IPS-NIHi11 (cell line): ENCODE measurements at places on chromosomes 13 and 19.

DNA sequence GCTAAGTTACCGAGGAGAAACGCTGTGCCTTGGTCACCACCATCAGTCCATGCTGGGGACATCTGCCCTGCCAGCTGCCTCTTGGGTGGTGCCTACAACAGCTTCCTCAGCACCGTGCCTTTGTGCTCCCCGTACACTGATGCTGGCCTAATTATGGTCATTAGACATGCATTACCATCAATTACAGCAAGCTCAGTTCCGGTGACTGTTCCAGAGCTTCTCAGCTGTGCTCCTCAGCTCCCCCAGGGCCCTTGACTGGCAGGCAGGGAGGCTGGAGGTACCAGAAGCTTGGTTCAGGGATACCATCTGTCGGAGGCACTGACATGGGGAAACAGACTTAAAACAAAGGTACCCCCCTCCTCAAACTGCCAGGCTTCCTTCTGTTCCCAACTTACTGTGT is 40.2 kb downstream of the CILP2 start:
- DNase-seq = no peak

DNA sequence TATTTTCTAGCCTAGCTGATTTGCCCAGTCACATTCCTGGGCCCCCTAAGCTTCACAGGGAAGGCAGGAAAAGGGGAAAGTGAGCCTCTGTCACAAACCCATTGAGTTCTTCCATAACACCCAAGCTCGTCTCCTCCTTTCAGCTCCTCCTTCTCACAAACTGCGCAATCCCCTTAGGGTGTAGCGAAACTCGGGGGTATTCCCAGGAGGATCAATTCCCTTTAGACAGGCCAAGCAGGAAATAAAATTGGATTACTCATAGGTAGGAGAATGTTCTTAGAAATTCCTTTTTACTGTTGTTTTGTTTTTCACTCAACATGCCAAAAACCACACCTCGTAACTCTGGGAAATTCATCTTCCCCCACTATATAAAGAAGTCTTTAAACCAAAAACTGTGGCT is 139.3 kb downstream of the IRS2 start:
- DNase-seq = no peak

DNA sequence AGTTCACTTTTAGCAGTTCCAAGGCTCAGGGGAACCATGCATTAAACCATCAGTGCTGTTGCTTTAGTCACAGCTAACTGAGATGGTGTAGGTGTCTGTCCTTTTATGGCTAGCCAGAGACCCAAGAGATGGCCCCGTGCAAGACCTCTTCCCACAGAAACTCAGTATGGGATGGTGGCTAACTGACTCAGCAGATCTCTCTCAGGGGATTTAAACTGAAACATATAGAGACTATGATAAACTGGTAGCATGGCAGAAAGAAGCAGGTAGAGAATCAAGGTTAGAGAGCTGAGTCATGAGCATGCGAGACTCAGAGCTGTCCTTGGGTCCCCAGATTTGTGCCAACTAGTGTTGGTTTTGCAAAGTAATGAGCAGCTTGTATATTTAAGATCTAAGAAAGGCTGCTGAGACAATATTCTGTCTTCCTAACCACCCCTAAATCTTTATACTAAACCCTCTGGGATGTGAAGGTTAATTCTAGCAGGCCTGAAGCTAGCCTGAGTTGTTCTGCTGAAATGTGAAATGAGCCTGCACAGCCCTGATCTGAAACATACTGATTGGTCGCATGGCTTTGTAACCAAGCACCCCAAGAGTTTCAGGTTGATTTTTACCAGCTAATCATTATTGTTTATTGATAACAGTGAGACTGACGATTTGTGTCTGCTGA is 6.5 kb upstream of the SCEL start:
- no peak for DNase-seq

- DNase-seq = no peak
Observed at GRCh38 chr13:44354884-44355283, 18.7 kb upstream of the SERP2 start.

GRCh38 chr13:21701460-21701859 is 30.6 kb downstream of the FGF9 start:
- no peak for DNase-seq

DNA sequence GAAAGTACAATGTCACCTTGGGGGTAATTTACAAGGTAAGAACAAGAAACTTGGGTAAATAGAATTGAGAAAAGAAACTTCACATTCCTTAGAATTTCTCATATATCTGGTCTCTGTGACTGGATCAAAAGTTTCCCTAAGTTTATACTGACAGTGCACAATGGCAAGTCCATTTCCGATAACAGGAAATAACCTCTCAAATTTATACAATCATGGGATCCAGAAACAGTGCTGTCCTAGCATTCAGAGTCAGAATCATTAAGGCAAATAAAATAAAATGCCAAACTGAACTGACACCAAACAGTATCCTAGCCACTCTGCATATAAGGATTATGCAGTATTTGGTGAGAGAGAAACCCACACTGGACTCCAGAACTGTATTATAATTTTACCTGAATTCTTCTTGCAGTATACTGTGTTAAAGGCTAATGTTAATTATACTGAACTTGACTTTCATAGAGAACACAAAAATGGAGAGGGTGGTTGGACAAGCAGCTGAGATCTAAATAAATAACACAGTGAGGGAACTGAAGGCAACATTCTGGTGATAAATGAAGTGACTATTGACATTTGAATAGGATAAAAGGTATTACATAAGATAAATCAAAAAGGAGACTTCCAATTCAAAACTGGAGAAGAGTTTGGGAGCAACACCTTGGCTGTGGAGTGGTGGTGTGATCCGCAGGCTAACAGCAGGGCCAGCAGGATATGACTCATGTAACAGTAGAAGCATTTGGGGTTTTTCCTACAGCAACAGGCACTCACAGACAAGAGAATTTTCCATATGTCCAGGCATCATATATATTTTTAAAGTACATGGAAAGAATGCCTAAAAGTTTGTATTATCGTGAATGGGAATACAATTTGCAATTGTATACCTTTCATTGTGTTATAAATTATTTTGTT is 932.5 kb upstream of the MIR17HG start:
- peak; percentile 54 for DNase-seq

DNA sequence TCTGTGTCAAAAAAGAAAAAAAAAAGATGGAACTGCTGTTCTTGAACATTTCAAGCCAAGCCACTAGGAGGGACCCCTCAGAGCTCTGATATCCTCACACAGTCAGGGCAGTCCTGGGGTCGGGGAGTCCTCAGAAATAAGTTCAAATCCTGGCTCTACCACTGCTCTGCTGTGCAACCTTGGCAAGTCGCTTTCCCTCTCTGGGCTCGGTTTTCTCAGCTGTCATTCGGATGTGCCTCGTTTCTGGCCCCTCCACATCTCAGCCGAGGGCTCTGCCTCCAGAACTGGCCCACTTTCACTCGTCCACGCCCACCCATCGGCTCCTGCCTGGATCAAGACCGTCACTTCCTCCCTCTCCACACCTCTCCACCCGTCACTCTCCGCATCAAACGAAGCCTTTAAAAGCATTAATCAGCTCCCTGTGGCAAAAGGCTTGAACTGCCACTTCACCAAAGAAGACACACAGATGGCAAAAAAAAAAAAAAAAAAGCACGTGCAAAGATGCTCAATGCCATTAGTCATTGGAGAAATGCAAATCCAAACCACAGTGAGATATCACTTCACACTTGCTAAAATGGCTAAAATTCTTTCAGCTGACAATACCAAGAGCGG is 7.4 kb upstream of the ZNRF4 start:
- no peak for DNase-seq

DNA sequence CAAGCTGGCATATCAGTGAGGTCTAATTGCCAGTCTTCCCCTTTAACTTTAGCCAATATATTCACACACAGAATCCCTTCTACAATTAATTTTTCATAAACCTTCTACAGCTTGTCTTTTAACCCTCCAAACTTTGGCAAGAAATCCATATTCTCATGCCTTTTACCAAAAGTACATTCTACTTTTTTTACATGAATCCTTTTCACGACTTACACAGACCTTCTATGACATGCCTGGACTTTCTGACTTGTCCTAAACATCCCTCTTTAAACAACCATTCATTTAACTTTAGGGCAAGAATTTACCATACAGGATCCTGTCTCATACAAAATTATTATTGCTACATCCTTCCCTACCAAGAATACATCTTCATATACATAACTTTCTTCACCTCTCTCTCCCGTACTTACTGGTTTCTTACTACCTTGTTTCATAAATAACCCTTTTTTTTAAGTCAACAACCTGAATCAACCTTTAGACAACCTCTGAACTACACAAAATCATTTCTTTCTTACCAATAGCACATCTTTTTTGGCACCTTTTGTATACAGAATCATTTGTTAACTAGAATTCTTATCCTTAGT is 23.5 kb downstream of the ZNF544 start:
- no peak for DNase-seq

GRCh38 chr13:42549552-42549936 is 24.4 kb upstream of the TNFSF11 start:
- no peak for DNase-seq

- DNase-seq = no peak
Observed at GRCh38 chr19:45218426-45218825, 26.8 kb downstream of the EXOC3L2 start.

DNA sequence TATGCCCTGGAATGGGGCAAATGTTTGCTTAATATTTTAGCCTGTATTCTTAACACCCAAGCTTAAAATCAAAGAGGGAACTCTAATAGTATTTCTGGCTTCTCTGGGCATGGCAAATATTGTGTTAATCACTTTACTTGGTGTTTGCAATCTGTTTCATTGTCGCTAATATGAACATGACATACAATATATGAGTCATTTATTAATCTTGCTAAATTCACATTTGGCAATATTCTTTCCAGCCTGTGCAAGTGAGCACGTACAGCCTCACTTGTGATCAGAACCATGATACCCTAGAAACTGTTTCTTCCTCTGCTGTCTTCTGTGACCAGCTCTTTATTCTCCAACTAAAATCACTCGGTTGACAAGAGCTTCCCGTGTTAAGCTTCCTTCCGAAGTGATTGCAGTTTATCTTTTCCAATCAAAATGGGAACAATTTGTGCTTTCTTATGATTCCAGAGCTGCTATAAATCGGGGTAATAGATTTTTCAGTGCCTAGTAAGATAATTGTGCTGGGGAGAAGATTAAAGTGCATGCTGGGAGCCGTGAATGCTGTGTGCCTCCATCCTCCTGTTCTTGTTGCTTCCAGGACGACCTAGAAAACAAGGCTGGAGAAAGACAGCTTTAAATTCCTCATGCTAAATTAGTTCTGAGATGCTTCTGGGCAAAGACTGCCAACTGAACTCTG is 153.0 kb upstream of the TMTC4 start:
- no peak for DNase-seq

DNA sequence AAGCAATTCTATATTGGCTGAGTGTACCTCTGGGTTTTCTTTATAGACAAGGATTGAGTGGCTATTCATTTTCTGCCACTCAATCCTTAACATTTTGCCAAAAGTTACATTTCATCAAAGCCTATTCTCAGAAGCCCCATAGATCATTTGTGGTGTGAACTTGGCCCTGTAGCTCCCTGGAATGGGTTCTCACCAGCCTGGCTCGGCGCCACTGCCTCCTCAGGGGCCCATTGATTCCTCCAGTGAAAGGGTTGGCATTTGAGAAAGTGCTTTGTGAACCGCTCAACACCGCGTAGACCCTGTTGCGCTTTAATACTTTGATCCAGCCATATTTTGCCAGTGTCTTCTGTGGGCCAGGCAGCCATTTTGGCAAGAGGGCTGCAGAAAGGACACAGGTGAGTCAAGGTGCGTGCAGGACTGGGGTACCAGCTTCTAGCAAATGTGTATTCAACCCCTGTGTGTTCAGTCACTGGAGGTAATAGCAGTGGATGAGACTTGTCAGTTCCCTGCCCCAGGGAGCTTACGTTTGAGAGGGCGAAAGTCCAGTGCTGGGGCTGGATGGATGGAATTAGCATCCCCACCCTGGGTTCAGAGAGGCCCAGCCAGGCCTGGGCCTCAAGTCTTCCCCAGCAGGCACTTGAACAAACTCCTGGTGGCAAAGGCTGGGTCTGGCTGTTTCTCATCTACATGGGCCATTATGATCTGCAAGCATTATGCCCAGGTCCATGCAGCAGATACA is 3.8 kb downstream of the RAB8A start:
- DNase-seq = no peak

- DNase-seq = no peak
Observed at GRCh38 chr19:42443944-42444398, 1.2 kb upstream of the CXCL17 start.

GRCh38 chr13:51330791-51331190 is 8.7 kb upstream of the SERPINE3 start:
- DNase-seq = no peak

- no peak for DNase-seq
Observed at GRCh38 chr13:32472194-32472621, 44.3 kb upstream of the N4BP2L1 start.

DNA sequence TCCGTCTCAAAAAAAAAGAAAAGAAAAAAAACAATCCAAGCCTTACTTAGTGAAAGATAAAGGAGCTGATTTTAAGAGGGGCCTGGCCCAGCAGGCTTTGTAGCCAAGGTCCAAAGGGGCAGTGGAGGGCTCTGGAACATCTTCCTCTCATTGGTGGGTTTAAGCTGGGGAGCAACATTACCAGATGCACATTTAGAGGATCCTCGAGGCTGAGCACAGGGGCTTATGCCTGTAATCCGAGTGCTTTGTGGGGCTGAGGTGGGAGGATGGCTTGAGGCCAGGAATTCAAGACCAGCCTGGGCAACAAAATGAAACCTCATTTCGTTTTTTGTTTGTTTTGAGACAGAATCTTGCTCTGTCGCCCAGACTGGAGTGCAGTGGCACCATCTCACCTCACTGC is 8.0 kb upstream of the TMEM160 start:
- no peak for DNase-seq

- no peak for DNase-seq
Observed at GRCh38 chr13:40776681-40777165, 5.7 kb upstream of the MRPS31 start.

DNA sequence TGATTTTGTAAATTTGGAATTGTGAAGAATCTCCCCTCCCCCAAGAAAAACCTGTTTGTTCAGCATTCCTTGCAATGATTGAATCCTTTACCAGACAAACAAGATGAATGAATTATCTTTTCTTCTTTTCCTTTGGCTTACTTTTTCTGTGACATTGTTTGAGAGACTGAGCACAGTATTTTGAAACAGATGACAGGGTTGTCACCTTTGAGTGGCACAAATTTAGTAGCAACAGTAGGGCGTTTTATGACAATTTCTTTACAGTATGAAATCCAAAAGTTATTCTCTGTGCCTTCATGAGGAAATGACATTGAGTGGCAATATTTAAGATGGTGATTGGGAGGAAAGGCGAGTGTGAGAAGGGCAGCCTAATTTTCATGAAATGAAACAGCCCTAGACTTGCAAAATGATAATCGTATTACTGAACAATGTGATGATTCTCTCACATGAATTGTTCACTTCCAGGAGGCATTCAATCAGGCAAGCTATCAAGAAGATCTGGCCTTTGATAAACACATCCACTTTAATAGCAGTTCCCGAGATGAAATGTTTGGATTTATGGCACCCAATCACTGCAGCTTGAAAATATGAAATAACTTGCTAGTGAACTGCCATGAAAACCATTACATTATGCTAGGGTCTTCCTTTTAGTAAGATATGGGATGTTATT is 68.6 kb upstream of the SCEL start:
- DNase-seq = no peak

- no peak for DNase-seq
Observed at GRCh38 chr13:27044837-27045570, 126.6 kb downstream of the USP12 start.
